SK-N-SH (cell line): ENCODE measurements at places on chromosomes 2 and 18. TPM values are rescaled to one million over a fixed set of nuclear protein-coding genes. Genes with fewer than 3 reads are reported as not detected.

Gene TYMS
- 92.1 and 101 TPM in 2 replicates for polyA plus RNA-seq

Gene BAZ2B
- 10.2 and 16.0 TPM in 2 replicates for polyA plus RNA-seq

Gene AQP12A
- polyA plus RNA-seq, result not detected in 2 replicates

Gene ALPG
- not detected in 2 replicates for polyA plus RNA-seq

Gene MYCN
- polyA plus RNA-seq, result 0.03 TPM in 1 of 2 replicates, not detected in the other
